ENCODE measurements at places on chromosomes 11 and 22.

DNA sequence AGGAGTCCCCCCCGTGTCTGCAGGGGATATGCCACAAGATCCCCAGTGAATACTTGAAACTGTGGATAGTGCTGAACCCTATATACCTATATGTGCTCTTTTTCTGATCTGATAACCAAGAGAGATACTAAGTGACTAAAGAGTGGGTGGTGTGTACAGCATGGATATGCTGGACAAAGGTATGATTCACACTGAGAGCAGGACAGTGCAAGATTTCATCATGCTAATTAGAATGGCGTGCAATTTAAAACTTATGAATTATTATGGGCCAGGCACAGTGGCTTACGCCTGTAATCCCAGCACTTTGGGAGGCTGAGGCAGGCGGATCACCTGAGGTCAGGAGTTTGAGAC is 90.2 kb upstream of the ALKBH3 start:
- no peak for DNase-seq

GRCh38 chr11:1205121-1205986 is 17.5 kb upstream of the MUC5B start:
- DNase-seq: no peak

GRCh38 chr11:91147885-91148284 is 925.0 kb upstream of the CHORDC1 start:
- DNase-seq: no peak

- no peak for DNase-seq
Observed at GRCh38 chr11:66614073-66614472, 2.4 kb upstream of the RBM14 start.

DNA sequence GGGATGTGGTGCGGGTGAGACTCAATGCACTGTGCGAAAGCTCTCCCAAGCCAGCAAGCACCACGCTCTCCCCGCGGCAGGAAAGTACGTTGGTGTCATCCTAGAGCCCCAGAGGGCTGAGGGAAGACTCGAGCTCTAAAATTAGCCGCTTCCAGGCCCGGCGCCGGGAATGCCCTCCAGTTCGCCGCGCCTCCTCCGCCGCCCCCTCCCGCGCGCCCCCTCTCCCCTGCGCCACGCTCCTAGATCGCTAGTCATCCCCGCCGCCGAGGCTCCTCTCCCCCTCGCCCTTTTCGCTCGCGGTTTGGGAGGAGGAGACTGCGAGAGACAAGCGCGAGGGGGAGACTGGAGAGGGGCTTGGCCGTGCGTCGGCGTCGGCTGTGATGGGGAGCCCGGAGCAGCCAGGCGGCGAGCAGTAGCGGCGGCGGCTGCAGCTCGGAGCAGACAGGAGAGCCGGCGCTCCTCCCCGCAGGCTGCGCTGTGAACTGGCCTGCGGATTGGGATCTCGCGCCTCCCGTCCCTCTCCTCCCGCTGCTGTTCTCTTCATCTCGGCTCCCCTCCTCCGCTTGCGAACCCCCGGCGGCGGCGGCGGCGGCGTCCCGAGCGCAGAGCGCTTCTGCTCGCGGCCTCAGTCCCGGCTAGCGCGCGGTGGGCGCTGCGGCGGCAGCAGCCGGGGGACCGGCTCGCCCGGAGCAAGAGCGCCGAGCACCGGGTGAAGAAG is at the start of gene FAT3:
Gene FAT3, plus strand, starts transcription at position 412 of the 718 bp plus-strand sequence. CDS start 127,295 bp downstream, outside the sequence.
- no peak for DNase-seq

- no peak for DNase-seq
Observed at GRCh38 chr22:37188901-37189466, 937 bp upstream of the C1QTNF6 start.

DNA sequence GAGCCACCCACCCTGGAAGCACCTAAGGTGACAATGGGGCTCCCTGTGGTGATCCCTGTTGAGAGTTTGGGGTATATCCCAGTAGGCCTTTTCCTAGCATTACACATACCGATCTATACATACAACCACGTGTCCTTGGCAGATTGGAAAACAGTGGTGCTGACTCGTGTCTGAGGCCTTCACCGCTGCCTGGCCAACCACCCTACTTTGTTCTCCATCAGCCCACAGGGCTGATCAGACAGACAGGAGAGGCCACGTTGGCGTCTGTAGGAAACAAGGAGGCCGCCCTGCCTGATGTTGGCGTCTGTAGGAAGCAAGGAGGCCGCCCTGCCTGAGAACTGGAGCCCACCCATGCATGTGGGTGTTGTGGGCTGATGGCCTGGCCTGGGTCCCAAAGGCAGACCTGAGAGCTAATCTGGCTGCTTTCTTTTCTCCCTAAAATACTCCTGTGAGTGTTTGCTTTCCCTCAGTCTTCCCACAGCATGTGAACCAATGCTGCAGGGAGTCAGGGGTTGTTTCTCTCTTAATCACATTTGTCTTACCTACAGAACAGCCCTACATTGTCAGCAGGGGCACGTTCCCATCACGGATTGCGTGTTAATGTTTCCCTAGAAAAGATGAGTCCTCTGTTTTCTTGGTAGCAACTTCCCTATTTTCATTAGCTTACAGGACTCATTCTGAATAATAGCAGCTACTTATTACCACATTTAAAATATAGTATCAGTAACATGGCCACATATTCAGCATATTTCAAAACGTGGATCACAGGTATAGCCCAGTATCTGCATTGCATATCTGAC is 57.2 kb downstream of the SBF1 start:
- no peak for DNase-seq

GRCh38 chr11:75577207-75577606 is 15.2 kb downstream of the SERPINH1 start:
- no peak for DNase-seq

GRCh38 chr11:46845440-46845739 is 690 bp downstream of the CKAP5 start:
- no peak for DNase-seq
